ACHN (cell line): ENCODE measurements at places on chromosomes 12 and 14.

DNA sequence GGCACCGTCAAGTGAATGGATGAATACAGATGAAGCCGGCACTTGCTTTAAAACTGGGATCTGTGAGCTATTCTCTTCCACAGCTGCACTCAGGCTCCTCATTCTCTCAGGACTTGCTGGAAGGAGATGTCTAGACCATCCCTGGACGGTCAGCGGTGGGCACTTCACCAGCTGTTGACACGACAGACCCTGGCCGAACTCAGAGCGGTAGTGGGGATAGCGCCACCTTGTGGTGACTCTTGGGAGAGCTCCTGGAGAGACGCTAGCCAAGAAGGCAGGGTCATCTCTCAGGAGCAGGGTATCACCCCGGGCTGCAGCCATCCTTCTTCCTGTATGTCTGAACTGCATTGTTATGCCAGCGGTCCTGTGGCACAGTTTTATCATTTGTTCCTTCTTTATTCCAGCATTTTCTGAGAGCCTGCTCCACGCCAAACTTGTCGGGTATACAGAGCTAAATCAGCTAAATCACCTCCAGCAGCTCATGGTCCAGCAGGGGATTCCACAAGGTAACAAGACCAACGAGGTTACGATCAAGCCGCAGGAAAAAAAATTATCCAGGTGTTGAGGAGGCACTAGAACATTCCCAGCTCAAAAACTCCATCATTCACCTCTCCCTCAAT lies 10.0 kb downstream of the WNT1 start:
- DNase-seq: peak; percentile 70

DNA sequence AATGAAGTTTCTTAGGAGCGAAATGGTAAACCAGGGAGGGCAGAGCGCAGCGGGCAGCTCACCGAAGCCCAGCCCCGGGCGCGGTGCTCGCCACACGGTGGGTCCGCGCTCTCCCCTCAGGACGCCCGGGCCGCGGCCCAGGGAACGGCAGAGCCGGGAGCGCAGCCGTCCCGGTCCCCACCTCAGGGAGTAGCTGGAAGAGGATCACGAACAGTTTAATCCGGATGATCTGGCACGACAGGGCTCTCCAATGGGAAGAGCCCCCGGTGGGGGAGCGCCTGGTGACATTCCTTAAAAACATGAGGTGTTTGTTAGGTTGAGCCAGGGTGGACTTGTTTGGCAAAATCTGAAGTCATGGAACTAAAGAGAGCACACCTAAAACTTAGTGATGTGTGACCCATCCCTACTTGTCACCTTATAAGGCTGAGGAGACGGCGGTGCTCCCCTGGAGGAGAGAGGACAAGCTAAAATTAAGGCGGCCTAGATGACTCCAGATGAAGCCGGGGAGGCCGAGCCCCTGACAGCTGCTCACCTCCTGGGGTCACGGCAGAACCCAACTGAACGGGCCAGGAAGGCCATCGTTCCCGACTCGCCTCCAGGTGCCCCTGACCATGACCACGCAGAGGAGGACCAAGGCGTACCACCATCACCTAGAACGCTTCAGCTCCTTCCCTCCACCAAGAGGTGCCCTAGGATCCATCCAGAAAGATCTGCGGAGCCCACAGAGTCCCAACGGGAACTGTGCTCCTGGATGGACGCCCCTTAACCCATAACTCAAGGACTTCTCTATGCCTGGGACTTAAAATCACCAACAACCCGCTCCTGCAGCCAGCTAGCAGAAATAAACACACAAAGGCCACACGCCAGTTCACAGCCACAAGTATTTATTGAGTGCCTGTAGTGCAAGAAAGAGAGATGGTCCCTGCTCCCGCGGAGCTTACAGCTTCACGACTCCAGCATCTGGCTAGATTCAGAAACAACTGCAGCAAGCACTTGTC lies 866 bp upstream of the PITPNM2 start:
- DNase-seq: peak; percentile 35

- DNase-seq: no peak
Measured at GRCh38 chr14:96146131-96146771, 58.4 kb upstream of the BDKRB2 start.

DNA sequence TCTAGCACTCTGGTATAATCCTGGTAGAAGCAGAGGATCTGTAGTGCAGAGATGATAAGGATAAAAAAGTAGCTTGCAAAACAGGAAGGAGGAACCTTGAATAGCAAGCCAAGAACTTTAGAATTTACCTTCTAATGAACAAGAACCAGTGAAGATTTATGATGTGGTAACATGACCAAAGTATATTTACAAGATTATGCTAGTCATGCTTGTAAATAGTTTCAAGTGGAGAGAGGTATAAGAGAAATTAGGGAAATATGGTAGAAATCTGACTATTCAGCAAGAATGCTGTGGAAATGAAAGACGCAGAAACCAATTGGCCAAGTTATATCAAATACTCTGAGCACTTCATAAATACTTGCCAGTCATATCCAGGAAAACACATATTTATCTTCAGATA lies 47.8 kb downstream of the ERGIC2 start:
- no peak for DNase-seq

DNA sequence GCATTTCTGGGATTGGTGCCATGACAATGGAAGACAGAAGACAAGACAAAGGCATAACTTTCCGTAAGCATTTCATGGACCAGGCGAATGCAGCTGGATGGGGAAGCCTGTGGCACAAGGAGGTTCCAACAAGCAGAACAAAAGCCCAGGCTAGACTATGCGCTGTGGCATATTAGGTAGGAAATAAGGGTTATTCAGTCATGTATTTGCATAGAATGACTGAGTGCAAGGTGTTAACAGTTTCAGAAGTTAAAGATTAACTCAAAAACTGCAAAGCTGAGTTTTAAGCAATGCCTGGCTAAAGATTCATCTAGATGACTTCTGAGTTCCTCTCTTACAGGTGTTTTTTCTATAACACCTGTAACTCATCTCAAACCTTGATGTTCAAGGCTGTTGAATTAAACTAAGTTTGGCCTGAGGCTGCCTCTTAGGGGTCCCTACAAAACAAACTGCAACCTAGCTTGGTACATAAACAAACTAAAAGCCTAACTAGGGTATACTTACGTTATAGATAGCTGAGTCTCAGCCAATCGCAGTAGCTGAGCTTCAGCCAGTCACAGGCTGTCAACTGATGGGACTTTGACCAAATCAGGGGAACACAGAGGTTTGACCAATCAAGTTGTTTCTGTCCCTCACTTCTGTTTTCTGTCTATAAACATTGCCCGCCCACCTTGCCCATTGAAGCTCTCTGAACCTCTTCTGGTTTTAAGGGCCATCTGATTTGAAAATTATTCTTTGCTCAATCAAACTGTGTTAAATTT lies 52.2 kb upstream of the PLBD1 start:
- no peak for DNase-seq

- DNase-seq: no peak
Measured at GRCh38 chr12:132191715-132192553, 47.7 kb downstream of the NOC4L start.

GRCh38 chr14:83483063-83483462 lies 1949.4 kb upstream of the SEL1L start:
- no peak for DNase-seq

DNA sequence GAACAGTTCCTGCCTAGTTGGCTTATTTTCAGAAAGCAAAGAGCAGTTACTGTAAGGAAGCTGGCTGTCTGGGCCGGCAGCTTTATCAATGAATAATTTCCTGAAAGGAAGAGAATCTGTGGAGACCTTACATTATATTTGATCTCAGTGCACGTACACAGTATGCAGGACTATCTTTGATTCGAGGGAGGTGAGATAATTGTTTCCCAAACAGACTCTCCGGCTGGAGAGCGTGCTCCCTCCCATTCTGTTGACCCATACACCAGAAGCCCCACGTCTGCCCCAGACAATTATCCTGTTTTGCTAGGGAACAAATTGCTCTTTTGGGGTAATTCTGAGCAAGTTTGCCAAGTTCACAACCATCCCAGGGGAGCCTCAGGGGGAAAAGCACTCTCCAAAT lies 1115.0 kb downstream of the VRK1 start:
- DNase-seq: no peak

DNA sequence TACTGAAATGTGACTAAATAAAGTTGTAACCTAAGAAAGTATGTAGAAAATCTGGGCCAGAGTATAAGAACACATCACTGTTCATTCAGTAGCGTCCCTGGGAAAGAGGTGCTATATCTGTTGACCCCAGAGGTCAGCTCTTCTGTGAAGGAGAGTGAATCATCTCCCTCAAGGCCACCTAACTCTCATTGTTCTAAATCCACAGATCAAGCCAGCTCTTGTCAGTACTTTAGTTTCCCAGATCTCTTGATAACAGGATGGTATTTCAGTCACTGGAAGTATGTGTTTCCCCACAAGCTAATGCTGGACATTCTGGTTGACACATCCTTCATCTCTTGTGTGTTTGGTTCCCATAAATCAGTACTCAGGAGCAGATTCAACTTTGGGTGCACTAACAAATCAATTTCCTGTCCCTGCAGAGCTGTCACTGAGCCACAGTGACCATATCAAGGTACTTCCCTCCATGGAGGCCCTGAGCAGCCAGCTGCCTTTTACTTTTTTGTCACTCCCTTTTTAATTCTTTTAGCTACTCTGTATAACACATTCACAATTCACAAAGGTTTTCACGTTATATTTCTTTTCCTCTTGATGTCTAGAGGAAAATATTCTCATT lies 7.8 kb downstream of the KRT1 start:
- DNase-seq: no peak

GRCh38 chr14:72986214-72986613 lies 40.7 kb downstream of the ZFYVE1 start:
- no peak for DNase-seq
